ENCODE measurements at places on chromosomes 1 and 21. TPM values are rescaled to one million over a fixed set of nuclear protein-coding genes. Genes with fewer than 3 reads are reported as not detected.
A peak's percentile ranks its signal among the peaks of the same experiment; 100 is the strongest.

Gene SLFNL1
- under 0.01 TPM for total RNA-seq

Gene TSPEAR
- not detected for total RNA-seq

Gene SPATA21
- total RNA-seq: not detected

Gene CFAP126
- not detected for total RNA-seq

- DNase-seq: no peak
These were observed 38.8 kb downstream of the FRRS1 start for GRCh38 chr1:99727575-99728185.

DNA sequence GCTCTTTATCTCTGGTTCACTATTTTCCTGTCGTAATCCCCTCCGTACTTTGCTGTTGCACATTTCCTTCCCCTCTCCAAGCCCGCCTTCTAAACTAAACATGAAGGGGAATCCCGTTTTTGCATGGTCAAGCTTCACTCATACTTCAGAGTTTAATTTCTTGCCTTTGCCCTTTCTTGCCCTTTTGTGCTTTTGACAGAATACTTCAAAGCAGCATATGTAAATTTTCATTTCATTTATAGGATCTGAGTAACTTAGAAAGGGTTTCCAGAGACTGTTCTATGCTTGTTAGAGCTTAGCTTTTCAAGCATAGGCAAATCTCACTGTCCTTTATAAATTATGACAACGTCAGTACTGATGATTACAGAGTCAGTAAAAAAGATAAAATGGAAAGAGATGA lies 27.7 kb downstream of the SPATA45 start:
- no peak for DNase-seq

DNA sequence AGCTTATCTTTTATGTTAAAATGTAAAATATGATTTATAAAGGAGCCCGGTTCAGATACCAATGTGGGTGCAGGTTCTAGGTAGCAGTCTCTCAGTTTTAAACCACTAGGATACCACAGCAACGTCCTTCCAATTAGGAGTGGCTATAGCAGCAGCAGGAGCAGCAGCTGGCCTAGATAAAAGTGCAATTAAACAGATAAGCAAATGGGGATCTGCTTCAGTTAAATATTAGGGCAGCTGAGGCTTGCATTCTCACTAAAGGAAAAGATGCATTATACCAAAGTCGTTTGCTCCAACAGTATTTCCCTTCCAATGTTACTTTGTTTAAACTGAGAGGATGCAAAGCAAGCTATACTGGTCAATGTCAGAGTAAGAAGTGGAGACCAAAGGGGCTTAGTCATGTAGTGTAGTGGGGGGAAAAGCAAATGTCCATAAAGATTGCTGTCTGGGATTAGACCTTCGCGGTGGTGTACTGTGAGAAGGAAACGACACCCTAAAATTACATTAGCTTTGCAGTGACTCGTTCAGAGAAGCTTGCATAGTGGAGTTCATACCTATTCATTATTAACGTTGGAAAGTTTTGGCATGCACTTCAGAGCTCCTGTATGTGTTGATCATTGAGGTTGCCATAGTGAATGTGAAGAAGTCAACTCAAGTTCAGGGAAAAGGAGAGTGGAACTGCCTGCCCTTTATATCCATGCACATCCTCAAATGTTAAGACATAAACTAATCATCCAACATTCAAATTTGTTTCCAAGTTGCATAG lies 272.2 kb downstream of the VAV3 start:
- DNase-seq: peak; percentile 35

GRCh38 chr1:6145864-6146410 lies 34.2 kb downstream of the CHD5 start:
- no peak for DNase-seq

GRCh38 chr1:173870252-173871075 lies 2.3 kb downstream of the ZBTB37 start:
- DNase-seq: no peak

- no peak for DNase-seq
These were observed 152.0 kb downstream of the MATN1 start for GRCh38 chr1:30571380-30571779.
